NB4 (cell line): ENCODE measurements at places on chromosomes 5 and 9.

DNA sequence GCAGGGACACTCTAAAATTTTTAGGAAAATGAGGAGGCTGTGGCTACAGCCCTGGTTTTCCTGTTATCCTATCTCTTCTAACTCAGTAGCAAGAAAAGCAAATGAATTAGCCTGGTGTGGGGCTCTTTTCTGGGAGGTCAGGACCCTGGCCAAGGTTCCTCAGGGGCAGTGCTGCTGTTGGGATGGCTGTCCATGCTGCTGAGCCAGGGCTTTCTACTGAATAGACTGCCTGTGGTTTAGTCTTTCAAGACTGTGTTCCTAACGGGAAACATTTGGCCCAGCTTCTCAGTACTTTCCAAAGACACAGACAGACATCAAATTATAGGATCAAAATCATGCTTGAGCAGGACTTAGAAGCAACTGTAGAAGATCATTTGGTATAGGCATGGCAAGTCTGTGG is 18.1 kb downstream of the TNC start:
- DNase-seq: no peak

DNA sequence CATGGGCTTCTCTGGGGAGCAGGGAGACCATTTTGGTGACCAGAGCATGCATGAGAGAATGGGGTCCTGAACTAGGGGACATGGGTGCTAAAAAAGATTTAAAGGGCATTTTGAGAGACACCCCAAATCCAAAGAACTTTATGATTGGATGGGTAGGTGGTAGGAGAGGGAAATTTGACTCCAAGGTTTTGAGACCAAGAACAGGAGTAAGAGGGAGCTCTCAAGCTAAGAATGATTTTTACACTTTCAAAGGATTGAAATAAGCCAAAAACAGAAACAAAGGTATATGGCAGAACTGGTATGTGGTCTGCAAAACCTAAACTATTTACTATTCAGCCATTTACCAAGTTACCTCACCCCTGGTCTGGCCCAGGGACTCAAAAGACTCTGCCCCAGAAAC is 318.2 kb upstream of the CLINT1 start:
- no peak for DNase-seq

- DNase-seq: no peak
These were observed 305.6 kb downstream of the DOCK8 start for GRCh38 chr9:520302-520701.

- no peak for DNase-seq
These were observed 94.3 kb downstream of the WDR41 start for GRCh38 chr5:77397686-77398292.

DNA sequence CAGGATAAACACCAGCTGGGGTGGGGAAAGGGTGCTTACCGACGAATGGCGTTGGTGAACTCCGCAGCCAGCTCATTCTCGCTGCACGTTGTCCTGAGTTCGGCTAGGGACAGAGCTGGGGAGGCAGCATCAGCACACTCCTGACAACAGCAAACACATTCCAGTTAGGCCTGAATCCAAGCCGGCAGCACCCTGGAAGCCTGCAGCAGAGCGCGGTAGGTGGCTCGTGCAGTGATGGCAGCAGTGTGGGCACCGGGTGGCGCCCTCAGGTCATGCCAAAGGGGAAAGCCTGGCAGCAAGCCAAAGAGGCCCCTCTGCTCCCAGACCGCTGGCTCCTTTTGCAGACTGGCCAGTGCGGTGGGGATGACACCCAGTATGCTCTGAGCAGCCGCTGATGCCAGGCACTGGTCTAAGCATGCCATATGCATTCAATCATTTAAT is 66.9 kb downstream of the DCP2 start:
- DNase-seq: peak; percentile 15

DNA sequence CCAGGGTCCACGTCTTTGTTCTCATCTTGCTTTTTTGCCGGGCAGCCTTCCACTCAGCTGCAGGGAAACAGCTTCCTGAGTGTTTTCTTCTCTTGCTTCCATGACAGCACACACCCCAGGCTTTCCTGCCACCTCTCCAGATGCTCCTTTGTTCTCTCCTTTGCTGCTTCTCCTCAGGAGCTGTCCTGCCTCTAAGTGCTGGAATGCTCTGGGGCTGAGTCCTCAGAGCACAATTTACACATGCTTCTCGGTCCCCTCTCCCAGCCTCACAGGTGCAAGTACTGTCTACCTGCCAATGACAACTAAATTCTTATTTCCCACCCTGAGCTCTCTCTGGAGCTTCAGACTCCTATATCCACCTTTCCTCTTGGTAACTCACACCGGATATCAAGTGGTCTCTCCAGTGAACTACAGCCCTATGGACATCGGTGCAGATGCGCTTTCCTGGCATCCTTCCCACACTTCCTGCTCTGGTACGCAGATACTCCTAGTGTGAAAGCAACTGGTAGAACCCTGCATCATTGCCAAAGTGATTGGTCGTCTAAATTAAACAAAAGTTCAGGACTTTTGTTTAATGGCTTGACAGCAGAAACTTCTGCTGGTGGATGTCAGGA is 13.4 kb upstream of the ACSL6 start:
- no peak for DNase-seq

DNA sequence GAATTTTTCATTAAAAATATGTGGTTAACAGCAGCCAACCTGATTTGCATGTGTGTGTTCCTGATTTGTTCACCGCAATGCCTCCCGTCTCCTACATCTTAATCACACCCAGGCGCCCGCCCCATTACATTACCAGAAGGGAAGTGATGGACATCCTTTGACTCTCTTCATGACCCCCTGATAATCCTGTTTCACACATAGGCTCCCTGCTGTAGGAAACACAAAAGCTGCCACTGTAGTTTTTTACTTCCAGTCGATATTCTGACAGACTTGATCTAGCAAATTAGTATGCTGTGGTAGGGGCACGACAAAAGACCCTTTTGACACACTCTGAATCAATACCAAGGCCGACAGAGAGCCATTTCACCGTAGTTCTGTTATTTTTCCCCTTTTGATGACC is 287.8 kb upstream of the ISL1 start:
- no peak for DNase-seq

GRCh38 chr5:172544371-172545095 is 90.2 kb upstream of the SH3PXD2B start:
- DNase-seq: no peak

GRCh38 chr9:126326228-126327005 is at the start of gene MVB12B:
Gene MVB12B, plus strand, starts transcription at chr9:126326829. Its CDS starts 101 bp downstream, at chr9:126326930.
- DNase-seq: peak; percentile 53
